ENCODE measurements at places on chromosomes 16 and 17.

GRCh38 chr16:66842765-66843164 lies 1.4 kb upstream of the CA7 start:
- no peak for DNase-seq

DNA sequence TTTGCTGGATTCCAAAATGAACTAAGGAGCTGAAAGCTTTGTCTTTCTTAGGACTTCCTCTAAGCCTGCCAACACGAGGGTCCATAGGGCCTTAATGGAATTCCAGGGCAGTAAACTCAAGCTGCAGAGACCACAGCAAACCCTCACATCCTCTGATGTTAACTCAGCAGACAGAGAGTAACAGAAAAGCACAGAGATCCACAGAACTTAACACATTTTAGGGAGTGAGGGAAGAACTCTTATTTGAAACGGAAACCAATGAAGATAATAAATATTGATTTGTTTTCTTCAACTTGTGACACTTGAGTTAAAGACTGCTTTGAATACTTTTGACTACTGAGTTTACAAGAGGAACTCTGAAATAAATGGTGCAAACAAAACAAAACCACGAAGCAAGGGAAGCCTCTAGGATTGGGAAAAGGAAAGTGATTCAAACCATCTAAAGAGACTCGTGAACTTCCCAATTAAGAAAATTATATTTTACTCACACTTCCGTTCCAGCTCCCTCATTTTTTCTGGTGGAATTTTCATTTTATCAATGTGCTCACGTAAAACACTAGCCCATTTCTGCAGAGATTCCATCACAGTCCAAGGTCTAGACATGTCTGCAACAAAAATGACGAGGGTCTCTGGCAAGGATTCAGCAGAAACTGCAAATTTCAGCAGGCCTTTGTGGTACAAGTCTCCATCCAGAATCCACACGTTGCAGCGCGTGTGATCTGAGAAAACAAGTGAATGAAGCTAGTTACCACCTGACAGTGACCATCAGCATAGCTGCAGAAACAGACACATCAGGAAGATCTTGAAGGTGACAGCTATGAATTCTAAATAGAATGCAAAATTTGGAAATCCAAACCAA lies 9.2 kb downstream of the DYNC1LI2 start:
- no peak for DNase-seq

DNA sequence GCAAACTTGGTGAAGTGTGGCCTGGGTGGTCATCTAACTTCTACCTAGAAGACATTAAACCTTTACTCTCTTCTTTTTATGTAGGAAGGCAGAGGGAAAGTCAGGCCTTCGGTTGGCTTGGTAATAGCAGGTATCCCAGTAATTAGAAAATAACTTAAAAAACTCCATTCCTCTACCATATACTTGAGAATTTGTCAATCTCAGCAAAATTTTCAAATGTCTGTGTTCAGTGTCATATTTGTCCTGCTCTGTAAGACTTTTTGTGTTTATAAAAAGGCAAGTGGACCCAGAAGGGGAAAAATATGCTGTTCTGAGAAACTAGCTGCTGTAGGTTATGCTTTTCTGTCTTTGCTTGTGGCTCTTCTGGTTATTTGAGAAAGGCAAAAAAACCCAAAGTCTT lies 5.8 kb downstream of the HMOX2 start:
- DNase-seq = no peak

DNA sequence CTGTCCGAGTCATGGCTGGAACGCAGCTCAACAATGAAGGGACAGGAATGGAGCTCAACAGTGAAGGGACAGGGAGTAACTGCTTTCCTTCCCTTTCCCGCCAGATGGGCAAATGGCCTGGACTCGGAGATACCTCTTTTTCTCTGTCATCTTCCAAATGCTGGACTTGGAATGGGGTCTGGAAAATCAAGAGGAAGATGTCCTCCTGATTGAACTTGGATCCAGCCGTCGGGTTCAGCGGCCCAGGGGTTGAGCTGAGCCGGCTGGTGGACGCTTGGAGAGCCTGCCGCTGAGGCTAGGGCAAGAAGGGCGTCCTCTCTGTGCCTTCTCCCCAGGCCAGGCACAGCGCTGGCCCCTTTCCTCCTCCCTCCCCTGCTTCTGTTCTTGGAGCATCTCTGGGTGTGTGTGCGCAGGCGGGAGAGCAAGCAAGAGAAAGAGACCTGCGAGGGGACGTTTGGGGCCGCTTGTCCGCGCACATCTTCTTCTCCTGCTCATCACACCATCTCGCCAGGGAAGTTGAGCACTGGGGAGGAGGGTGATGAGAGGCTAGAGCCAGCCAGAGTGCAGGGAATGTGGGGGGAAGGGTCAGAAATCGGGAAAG lies 6.6 kb downstream of the NEUROD2 start:
- DNase-seq = no peak

- no peak for DNase-seq
These were observed 23.6 kb downstream of the CFAP20 start for GRCh38 chr16:58105631-58106030.

- no peak for DNase-seq
These were observed 2.3 kb downstream of the BAHCC1 start for GRCh38 chr17:81397314-81398175.
